ENCODE measurements at places on chromosomes 2 and 18.

DNA sequence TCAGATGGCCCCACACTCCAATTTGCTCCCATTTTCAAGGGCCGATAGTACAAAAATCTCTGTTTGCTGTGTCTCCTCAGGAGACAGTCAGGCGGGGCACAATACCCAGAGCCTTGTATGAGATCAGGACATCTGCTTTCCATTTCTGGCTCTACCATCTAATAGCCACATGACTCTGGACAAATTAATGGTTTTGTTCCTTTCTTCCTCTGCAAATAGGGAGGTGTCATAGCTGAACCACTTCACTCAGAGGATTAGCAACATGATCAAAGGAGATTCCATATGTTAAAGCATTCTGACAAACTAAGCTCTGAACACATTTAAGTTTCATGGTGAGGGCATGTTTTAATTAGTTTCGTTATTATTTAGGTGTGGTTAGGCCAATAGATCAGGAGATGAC is 602.1 kb upstream of the SYT4 start:
- H3K27ac ChIP-seq: no peak overlapping the region
- H3K4me1 ChIP-seq: no peaks in the 10 kb centered on the region
- H3K4me3 ChIP-seq: no peak overlapping the region
- no peaks in the 10 kb centered on the region for H3K36me3 ChIP-seq
- DNase-seq: no peak

DNA sequence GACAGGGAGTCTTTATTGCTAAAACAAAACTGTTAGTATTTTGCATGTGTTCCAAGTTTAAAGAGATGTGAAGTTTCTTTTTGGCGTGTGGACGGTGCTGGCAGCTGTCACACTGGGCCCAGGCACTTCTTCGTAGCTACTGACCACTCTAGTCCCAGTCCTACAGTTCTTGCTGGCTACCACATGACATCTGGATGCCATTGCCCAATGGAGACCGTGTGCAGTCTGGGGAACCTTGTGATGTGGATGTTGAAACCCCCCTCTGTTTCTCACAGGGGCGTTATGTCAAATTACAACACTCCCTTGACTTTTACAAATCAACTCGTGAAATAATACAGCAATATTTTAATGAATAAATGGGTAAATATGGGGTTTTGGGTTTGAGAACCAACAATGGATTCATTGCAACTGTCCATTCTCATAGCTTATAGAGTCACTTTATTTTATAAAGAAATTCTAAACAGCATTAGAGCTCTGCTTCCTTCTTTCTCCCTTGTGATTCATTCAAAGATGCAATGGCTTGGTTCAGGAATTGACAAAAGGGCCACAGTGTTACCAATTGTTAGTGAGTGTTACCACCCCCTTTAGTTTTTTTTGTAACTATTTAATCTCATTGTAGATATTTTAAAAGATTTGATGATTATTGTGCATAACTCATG is 1.2 kb downstream of the GPD2 start:
- H3K27me3 ChIP-seq: no peaks in the 10 kb centered on the region
- no peak overlapping the region for H3K4me3 ChIP-seq
- H3K27ac ChIP-seq: no peak overlapping the region
- peaks cover 3% of the 10 kb centered on the region for H3K4me1 ChIP-seq

DNA sequence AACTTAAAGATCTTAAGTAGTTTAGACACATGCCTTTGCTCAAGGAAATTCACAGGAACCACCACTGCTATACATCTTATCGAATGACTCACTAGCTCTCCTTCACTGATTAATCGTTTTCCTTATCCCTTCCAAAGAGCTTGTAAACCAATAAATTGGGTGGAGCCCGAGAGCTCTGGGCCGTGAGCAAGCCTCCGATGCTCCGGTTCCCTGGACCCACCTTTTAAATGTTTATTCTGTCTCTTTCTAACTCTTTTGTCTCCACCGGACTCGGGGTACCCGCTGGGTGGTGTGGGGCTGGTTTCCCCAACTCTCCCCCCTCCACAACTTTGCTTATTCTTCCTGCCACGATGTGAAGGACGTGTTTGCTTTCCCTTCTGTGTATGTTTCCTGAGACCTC is 292.9 kb upstream of the TMEFF2 start:
- no peaks in the 10 kb centered on the region for H3K4me1 ChIP-seq
- H3K4me3 ChIP-seq: no peak overlapping the region
- H3K36me3 ChIP-seq: no peaks in the 10 kb centered on the region
- DNase-seq: no peak
- no peak overlapping the region for H3K27ac ChIP-seq
- H3K27me3 ChIP-seq: no peaks in the 10 kb centered on the region

GRCh38 chr2:60002183-60002867 is 551.1 kb downstream of the BCL11A start:
- no peaks in the 10 kb centered on the region for H3K36me3 ChIP-seq
- no peak overlapping the region for H3K4me3 ChIP-seq
- no peak overlapping the region for H3K27ac ChIP-seq
- no peaks in the 10 kb centered on the region for H3K27me3 ChIP-seq
- H3K4me1 ChIP-seq: peaks cover 6% of the 10 kb centered on the region

- no peak for DNase-seq
- peaks cover 5% of the 10 kb centered on the region for H3K36me3 ChIP-seq
- H3K4me3 ChIP-seq: no peak overlapping the region
- H3K27ac ChIP-seq: peak overlapping the region; percentile 76
- H3K27me3 ChIP-seq: no peaks in the 10 kb centered on the region
- H3K4me1 ChIP-seq: peaks cover 21% of the 10 kb centered on the region
Measured at GRCh38 chr2:66445925-66446871, 11.3 kb downstream of the MEIS1 start.

- no peaks in the 10 kb centered on the region for H3K4me1 ChIP-seq
- H3K27me3 ChIP-seq: no peaks in the 10 kb centered on the region
- H3K4me3 ChIP-seq: no peak overlapping the region
- no peak overlapping the region for H3K27ac ChIP-seq
Measured at GRCh38 chr18:78859686-78860085, 119.9 kb upstream of the SALL3 start.

DNA sequence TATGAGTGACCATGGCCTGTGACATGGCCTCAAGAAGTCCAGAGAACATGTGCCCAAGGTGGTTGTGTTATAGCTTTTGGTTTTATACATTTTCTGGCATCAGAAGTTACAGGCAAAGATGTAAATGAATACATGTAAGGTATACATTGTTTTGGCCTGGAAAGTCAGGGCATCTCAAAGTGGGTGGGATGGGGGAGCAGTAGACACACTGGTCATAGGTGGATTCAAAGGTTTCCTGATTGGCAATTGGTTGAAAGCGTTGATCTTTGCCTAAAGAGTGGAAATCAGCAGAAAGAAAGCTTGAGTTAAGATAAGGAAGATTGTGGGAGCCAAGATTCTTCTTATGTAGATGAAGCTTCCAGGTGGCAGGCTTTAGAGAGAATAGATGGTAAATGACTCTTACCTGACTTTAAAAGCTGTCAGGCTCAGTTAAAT is 62.1 kb upstream of the DYNAP start:
- H3K27me3 ChIP-seq: no peaks in the 10 kb centered on the region
- H3K36me3 ChIP-seq: no peaks in the 10 kb centered on the region
- DNase-seq: no peak
- H3K27ac ChIP-seq: no peak overlapping the region
- peaks cover 7% of the 10 kb centered on the region for H3K4me1 ChIP-seq

GRCh38 chr2:223959688-223960087 is 2.4 kb downstream of the MRPL44 start:
- H3K27ac ChIP-seq: no peak overlapping the region
- no peak overlapping the region for H3K4me3 ChIP-seq
- peaks cover 14% of the 10 kb centered on the region for H3K36me3 ChIP-seq

- H3K27ac ChIP-seq: no peak overlapping the region
- DNase-seq: peak; percentile 35
- peaks cover 9% of the 10 kb centered on the region for H3K36me3 ChIP-seq
- H3K27me3 ChIP-seq: no peaks in the 10 kb centered on the region
- no peaks in the 10 kb centered on the region for H3K4me1 ChIP-seq
Measured at GRCh38 chr2:36530178-36530982, 67.6 kb downstream of the FEZ2 start.

All from trophoblast cell (in vitro differentiated cells and primary cell).